ENCODE measurements at places on chromosomes 6 and 20.

GRCh38 chr20:40895182-40895581 is 133.4 kb upstream of the TOP1 start:
- no peak for DNase-seq

DNA sequence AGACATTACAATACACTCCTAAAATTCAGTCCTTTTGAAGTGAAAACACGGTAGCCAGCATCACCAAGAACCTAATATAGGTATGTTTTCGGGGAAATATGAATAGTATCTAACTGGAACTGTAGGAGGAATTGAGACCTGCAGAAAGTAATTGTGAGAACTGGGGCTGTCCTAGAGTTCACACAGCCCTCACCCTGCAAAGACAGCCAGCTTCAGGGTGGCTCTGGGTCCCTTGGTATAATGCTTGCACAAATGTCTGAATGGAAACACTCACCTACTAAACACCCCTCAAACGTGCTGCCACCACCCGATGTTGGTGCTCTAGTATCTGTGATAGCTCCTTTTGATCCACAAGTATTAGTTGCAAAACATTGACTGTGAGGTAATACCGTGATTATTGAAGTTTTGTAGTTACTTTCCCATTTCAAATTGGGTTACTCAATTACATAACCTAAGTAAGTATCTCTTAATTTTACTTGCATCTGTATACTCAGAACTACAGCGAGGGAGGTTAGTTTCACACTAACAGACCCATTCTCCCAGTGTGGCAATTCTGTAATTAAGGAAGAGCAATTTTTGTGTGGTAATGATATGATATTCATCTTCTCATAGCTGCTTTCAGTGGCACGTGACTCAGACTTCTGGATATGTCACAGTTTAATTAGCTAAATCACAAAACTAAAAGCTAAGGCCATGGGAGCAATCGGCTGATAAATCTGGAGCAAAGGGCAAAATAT is 129.5 kb downstream of the INSM1 start:
- no peak for DNase-seq

- no peak for DNase-seq
Measured at GRCh38 chr6:133973109-133973971, 20.3 kb downstream of the TBPL1 start.

GRCh38 chr6:81896525-81897503 is 144.3 kb upstream of the TENT5A start:
- DNase-seq, result no peak

DNA sequence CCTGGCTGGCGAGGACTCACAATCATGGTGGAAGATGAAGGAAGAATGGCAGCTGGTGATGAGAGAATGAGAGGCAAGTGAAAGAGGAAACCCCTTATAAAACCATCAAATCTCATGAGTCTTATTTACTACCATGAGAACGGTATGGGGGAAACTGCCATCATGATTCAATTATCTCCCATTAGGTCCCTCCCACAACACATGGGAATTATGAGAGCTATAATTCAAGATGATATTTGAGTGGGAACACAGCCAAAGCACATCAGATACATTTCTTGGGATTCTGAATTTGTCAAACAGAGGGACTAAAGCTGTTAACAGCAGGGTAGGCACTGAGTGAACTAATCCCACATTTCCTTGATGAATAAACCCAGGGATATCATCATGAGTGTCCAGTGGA is 116.2 kb upstream of the PLCB4 start:
- no peak for DNase-seq

DNA sequence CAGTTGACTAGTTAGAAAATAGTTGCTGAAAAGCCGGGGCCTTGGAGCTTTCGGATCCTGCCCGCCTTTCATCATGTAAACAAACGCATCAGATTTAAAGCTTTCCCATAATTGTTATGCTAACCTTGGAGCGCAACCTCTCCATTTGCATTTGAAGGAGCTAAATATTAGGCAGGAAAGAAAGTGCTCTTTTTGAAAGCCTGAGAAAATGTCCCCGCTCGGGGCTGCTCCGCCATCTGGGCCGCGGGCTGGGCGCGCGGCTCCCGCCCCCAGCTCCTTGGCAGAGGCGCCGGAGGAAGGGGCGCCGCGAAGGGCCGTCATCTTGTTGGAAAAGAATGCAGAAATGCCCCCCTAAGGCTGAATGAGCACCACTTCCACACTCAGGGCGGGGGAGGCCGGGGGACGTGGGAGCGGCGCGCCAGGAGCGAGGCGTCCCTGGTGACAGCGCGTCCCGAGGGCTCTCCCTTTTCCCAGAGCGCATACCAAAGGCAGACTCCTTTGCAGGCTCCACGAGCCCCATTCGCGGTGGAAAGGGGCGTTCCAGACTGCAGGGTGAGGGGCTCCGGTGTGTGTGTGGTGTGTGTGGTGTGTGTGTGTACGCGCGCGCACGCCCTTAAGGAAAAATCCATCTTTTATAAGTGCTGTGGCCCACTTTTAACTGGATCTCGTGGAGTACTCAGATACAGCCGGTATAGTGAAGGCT is 145.6 kb upstream of the ID4 start:
- no peak for DNase-seq

GRCh38 chr6:142851601-142852000 is 93.4 kb downstream of the HIVEP2 start:
- DNase-seq, result no peak

- no peak for DNase-seq
Measured at GRCh38 chr6:142702501-142703460, 242.2 kb downstream of the HIVEP2 start.

DNA sequence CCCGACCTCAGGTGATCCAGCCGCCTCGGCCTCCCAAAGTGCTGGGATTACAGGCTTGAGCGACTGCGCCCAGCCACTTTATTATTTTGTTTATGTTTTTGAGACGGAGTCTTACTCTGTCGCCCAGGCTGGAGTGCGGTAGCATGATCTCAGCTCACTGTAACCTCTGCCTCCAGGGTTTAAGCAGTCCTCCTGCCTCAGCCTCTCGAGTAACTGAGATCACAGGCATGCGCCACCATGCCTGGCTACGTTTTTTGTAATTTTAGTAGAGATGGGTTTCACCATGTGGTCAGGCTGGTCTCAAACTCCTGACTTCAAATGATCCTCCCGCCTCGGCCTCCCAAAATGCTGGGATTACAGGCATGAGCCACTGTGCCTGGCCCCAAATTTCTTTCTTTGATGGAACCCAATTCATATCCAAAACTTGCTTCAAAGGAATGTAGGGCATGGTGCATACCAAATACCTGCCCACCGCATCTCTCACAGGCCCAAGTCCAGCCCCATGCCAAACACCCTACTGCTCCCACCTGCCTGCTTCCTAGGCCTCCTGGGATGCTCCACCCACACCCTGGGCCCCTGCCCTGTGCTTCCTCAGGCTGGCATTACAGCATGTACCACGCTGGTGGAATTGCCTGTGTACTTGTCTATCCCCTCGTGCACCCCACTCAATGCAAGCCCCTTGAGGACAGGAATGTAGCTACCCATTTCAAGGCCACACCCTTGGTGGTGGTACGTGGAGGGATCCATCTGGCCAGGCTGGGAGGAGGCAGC is 4.9 kb upstream of the HMGA1 start:
- DNase-seq, result peak; percentile 65

DNA sequence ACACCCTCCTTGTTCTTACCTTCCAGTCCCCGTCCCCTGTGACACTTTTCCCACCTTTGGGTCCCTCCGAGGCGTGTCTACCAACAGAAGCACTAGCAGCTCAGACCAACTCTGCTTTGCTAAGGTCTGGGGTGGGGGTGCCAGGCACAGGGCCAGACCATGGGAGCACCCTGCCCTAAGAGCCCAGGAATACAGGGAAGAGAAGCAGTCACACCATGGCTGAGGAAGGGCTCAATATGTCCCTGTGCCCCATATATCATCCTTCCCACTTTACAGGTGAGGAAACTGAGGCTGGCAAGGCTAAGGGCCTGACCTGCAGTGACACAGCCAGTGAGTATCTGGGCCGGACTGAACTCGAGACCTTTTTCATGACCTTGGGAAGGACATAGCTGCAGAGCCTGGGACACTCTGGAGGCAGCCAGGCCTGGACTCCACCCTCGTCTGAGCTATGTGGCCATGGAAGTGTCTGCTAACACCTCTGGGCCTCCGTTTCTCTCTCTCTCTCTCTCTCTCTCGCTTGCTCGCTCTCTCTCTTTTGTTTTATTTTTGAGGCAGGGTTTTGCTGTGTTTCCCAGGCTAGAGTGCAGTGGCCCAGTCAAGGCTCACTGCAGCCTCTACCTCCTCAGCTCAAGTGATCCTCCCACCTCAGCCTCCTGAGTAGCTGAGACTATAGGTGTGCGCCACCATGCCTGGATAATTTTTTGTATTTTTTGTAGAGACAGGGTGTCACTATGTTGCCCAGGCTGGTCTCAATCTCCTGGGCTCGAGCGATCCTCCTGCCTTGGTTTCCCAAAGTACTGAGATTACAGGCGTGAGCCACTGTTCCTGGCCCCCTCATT is 156.7 kb downstream of the GRM4 start:
- no peak for DNase-seq

GRCh38 chr6:137192821-137193220 is 19.4 kb upstream of the IL22RA2 start:
- no peak for DNase-seq

DNA sequence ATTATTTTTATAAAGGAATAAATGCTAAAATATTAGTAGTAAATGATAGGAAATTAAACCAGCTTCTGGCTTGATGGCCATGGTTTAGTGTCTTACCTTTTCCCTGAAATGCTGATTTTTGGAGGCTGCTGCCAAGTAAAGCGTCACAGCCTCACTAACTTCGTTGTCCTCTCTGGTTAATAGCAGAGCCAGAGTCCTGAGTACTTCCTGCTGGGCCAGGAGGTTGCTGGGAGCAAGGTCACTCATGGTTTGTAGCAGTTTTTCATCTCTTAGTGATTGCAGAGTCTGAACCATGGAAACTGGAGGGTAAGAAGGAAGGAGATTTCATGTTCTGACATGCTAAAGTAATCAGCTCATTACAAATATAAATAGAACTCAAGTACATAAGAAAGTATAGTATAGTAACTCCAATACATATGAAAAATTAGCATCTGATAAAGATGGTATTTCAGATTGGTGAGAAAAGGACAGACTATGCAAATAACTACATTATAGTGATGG is 26.5 kb upstream of the ARMH2 start:
- DNase-seq, result no peak

GRCh38 chr6:45655745-45656476 is 278.2 kb upstream of the SUPT3H start:
- no peak for DNase-seq

- no peak for DNase-seq
Measured at GRCh38 chr20:46065006-46065405, 24.8 kb downstream of the NCOA5 start.

DNA sequence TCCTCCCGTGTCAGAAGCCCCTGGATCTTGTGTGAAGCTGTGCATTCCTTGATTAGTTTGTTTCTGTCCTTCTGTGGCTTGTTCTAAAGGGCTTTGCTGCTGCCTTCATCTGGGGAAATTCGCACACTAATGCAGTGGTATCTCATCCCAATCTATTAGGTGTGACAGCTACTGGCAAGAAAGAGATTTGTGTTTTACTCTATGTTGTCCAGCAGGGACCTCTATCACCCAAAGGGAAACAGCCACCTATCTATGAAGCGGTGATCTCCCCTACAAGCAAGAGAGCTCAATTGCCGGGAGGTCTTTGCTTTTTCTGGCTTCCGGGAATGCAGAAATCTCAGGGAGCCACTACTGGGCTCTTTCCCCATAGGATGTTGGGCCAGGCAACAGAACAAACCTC is 151.8 kb downstream of the NRN1 start:
- no peak for DNase-seq

DNA sequence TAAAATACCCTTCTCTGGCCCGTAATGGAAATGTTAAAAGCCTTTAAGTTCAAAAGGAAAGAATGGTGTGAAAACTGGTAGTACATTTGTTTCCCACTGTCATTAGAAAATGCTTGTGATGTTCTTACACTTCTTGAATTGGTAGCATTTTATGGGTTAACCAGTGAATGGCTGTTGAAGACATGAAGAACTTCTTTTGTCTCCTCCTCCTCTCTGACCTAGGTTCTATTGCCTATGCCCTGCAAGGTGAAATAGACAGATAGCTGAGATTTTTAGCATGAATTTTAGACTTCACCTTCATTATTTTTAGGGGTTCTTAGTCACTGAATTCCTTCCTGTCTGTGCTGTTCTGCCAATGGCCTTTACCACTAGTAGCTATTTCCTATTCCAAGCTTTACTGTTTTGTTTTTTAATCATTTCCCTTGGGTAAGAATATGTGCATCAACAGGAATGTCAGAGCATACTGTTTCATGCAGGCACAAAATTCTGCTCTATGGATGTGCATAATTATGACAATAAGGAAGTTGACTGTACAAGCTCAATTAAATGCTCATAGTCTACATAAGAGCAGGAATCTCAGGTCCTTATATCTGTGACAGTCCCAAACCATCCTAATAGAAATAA is 4.9 kb downstream of the TNFAIP3 start:
- DNase-seq, result no peak

DNA sequence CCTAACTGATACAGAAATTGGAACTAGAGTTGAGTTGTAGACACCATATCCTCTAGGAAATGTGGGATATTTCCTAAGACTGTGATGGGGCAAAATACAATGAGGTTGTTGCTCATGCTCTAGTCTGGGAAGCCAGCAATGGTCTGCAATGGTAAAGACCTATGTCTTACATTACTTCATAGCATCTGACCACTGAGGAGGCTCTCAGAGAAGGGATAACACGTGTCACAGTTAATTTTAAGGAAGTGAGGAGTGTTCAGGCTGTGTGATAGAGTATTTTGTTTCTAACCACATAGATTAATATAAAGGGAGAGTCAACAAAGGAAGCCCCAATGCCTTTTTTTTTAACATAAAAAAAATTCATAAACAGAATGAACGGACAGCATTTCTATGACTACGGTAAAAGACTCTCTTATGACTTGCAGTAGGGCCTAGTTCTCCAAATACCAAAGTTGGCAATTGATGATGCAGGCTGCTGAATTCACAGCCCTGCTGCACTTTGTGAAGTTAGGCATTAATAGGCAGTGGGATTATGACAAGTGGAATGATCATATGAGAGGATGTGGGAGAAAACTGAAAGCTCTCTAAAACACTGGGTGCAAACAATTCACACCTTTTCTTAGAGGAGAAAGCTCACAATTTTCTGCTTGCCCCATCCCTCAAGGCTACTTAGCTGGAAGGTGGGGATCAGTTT is 13.7 kb downstream of the KCNS1 start:
- no peak for DNase-seq

DNA sequence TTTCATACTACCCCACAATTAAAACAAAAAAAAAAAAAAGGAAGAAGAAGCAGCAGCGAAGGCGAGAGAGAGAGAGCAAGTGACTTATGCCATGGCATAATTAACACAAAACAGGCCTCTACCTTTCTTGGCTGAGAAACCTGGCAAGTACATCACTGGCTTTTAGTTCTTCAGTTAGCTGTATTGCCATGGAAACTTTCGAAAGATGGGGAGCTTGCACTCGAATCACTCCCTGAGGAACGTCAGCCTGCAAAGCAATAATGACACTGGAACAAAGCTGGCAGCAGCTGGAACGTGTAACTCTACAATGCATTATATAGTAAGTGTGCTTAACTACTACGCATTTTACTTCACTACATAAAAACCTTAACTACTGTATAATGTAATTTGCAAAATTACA is 126.1 kb downstream of the ARHGAP18 start:
- DNase-seq, result no peak

- DNase-seq, result no peak
Measured at GRCh38 chr6:11632795-11633511, 95.4 kb downstream of the TMEM170B start.

All from chondrocyte (in vitro differentiated cells).